Heart left ventricle (tissue), 16 donors: ENCODE measurements at places on chromosomes 16 and 17. TPM values are rescaled to one million over a fixed set of nuclear protein-coding genes. Genes with fewer than 3 reads are reported as not detected.

Gene ACSM2B
- total RNA-seq = not detected

Gene ZSCAN10
- not detected for total RNA-seq

DNA sequence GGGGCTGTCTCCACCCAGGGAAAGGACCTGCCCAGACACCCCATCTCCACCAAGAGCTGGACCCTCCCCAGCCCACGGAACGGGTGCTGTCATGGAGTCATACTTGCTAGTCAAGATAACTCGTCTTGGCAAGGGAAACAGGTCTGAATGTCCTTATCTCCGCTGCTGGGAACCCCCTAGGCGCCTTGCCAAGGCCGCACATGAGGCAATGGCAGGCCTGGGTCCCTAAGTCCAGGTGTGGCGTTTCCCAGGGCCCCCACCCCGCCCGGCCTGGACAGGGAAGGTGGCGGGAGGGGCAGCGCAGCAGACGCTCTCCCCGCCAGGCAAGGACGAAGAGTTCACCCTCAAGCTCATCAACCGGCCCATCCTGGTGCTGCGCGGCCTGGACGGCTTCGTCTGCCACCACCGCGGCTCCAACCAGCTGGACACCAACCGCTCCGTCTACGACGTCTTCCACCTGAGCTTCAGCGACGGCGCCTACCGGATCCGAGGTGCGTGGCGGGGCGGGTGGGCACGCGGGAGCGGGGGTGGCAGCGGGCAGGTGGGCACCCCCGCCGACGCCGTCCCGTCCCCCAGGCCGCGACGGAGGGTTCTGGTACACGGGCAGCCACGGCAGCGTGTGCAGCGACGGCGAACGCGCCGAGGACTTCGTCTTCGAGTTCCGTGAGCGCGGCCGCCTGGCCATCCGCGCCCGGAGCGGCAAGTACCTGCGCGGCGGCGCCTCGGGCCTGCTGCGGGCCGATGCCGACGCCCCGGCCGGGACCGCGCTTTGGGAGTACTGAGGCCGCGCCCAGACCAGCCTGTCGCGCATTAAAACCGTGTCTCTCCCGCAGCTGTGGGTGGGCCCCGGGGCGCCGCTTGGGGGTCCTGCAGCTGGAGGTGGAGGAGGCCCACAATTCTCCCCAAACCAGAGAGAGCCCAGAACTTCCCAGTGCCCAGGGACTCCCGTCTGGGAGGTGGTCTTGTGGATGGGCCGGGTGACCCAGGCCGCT, 8.4 kb downstream of the FSCN2 start:
- H3K36me3 ChIP-seq = peaks cover 14% of the 10 kb centered on the region
- H3K27ac ChIP-seq = no peak overlapping the region
- no peak overlapping the region for H3K4me3 ChIP-seq

- DNase-seq = no peak
- H3K4me1 ChIP-seq = no peaks in the 10 kb centered on the region
- no peaks in the 10 kb centered on the region for H3K27me3 ChIP-seq
- no peaks in the 10 kb centered on the region for H3K36me3 ChIP-seq
Observed at GRCh38 chr17:14792746-14793145, 472.4 kb downstream of the PMP22 start.

DNA sequence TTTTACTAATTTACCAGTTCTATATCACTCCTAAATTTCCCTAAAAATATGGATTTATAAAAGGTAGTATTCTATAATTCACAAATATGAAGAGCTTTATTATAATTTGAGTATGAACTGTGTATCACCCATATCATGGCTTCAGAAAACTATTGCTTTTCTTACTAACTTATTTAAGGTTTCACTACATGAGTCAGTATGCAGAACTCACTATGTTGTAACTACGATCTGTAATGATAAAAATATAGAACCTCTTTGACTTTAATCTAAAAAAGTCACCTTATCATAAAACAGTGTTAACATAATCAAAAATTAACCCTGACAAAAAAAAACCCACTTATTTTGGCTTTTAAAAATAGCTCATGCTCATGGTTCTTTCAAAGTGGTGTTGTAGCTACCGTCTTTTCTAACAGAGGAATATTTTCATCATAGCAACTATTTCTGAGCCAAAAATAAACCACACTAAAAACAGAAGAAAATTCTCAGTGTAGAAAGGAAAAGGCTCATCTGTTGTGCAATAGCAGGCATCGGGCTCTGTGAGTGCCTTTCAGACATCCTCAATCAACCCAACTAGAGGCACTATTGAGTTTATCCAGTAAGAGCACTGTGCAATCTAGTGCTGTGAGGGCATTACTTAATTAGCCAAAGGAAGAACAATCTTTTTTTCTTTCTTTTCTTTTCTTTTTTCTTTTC, 42.1 kb downstream of the ITGAM start:
- no peak overlapping the region for H3K27ac ChIP-seq
- DNase-seq = no peak
- H3K4me3 ChIP-seq = no peak overlapping the region
- peaks cover 15% of the 10 kb centered on the region for H3K4me1 ChIP-seq
- H3K36me3 ChIP-seq = no peaks in the 10 kb centered on the region

Gene TMEM235
- not detected for total RNA-seq

Gene SEPTIN12
- total RNA-seq = not detected

GRCh38 chr16:17936766-17937402, 399.7 kb downstream of the NPIPA8 start:
- no peaks in the 10 kb centered on the region for H3K27me3 ChIP-seq
- no peak overlapping the region for H3K27ac ChIP-seq
- no peak for DNase-seq
- H3K4me3 ChIP-seq = no peak overlapping the region
- no peaks in the 10 kb centered on the region for H3K4me1 ChIP-seq

- H3K27me3 ChIP-seq = no peaks in the 10 kb centered on the region
- DNase-seq = no peak
- H3K27ac ChIP-seq = peak overlapping the region; percentile 94
- no peaks in the 10 kb centered on the region for H3K36me3 ChIP-seq
- H3K4me1 ChIP-seq = peaks cover 45% of the 10 kb centered on the region
Observed at GRCh38 chr16:4314532-4315185, 1.2 kb upstream of the GLIS2 start.

- H3K27me3 ChIP-seq = no peaks in the 10 kb centered on the region
- DNase-seq = no peak
- no peaks in the 10 kb centered on the region for H3K36me3 ChIP-seq
- H3K27ac ChIP-seq = no peak overlapping the region
Observed at GRCh38 chr17:8345951-8346665, 6.5 kb downstream of the ODF4 start.

DNA sequence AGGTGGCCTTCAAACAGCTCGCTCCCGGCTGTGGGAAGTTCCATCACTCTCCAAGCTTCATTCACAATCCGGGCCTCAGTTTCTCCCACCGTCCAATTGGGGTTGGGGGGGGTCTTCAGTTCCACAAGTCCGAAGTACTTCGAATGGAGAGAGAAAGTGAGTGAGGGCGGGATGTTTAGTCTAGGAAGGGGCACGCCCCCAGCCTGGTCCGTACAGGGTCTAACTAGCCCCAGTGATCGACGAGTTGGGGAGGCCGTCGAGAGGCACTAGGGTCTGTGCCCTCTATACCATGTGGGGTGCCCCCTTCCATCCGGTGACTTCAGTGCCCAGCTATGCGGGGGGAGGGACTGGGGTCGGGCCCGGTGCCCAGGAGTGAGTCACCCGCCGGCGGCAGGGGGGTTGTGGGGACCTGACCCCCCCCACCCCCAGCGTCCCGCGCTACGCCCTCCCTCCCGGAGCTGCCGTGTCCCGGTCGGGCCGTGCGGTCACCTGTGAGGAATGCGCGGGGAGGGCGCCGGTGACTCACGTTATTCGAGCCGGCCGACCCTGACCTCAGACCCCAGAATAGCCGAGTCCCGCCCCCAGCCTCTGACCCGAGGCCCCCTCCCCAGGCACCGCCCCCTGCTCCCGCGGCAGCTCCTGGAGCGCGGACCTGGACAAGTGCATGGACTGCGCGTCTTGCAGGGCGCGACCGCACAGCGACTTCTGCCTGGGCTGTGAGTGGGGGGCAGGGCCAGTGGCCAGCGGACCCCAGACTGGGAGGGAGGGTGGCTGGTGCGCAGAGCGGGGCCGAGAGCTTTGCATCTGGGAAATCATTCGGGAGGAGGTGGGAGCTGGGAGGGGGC, 658 bp downstream of the TNFRSF12A start:
- peak overlapping the region; percentile 98 for H3K27ac ChIP-seq
- H3K4me1 ChIP-seq = peaks cover 60% of the 10 kb centered on the region
- DNase-seq = peak; percentile 82
- peaks cover 12% of the 10 kb centered on the region for H3K27me3 ChIP-seq

- no peaks in the 10 kb centered on the region for H3K27me3 ChIP-seq
- H3K36me3 ChIP-seq = peaks cover 3% of the 10 kb centered on the region
- H3K27ac ChIP-seq = no peak overlapping the region
- peaks cover 5% of the 10 kb centered on the region for H3K4me1 ChIP-seq
Observed at GRCh38 chr17:80060644-80061043, 24.2 kb downstream of the CCDC40 start.

DNA sequence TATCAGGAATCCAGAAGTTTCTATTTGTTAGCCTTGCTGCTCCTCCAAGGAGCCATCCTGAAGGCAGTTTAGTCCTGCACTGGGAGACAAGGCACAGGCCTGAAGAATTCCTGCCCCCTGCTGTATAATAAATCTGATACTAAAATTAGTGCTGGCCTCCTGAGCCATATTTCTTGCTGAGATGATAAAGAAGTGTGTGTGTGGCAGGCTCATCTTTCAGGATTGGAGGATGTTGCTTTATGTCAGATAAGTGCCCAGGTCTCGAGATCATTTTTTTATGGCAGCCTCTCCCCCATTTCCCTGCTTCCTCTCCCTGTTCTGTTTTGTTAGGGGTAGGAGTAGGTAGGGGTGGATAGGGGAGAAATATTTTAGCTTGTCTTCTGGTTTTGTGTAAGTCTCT, 26.0 kb downstream of the MSI2 start:
- no peak for DNase-seq
- H3K36me3 ChIP-seq = peaks cover 5% of the 10 kb centered on the region
- H3K27me3 ChIP-seq = no peaks in the 10 kb centered on the region
- H3K27ac ChIP-seq = no peak overlapping the region
- peaks cover 5% of the 10 kb centered on the region for H3K4me1 ChIP-seq

- no peak for DNase-seq
- no peak overlapping the region for H3K27ac ChIP-seq
- no peaks in the 10 kb centered on the region for H3K27me3 ChIP-seq
- H3K4me3 ChIP-seq = no peak overlapping the region
Observed at GRCh38 chr16:8373676-8374431, 216.5 kb downstream of the TMEM114 start.

Gene KRTAP17-1
- not detected for total RNA-seq

Gene C1QL1
- total RNA-seq = 2.3 TPM

- no peak overlapping the region for H3K4me3 ChIP-seq
- H3K27me3 ChIP-seq = no peaks in the 10 kb centered on the region
- DNase-seq = peak; percentile 29
Observed at GRCh38 chr16:48444574-48444973, 59.4 kb upstream of the SIAH1 start.

Gene ASB16
- total RNA-seq = 9.0 TPM

DNA sequence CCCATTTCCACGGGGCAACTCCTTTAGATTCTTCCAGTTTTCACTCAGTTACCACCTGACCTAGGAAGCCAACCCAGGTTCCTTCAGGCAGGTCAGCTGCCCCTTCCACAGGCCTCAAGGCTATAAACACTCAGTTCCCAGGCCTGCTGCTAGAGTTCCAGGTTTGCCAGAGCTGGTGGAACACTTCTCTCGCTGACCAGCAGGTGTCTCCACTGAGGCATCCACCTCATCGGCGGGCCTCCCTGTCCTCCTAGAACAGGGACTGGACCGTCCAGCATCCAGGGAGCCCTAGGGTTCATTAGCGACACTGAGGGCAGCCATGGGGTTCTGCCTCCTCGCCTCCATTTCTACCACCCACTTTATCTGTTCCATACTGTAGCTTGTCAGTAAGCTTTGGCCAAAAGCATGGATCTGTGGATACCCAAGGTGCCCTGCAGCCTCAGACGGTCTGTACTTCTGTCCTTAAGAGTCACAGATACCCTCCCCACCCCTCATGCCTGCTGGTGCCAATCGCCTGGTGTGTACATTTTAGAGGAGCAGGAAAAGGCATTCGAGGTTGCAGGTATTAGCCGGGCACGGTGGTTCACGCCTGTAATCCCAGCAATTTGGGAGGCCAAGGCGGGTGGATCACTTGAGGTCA, 29.0 kb downstream of the PIMREG start:
- no peak overlapping the region for H3K4me3 ChIP-seq
- H3K36me3 ChIP-seq = no peaks in the 10 kb centered on the region
- H3K27me3 ChIP-seq = no peaks in the 10 kb centered on the region
- H3K27ac ChIP-seq = no peak overlapping the region
